Pancreas (tissue), 10 donors: ENCODE measurements at places on chromosomes 2 and 18.

DNA sequence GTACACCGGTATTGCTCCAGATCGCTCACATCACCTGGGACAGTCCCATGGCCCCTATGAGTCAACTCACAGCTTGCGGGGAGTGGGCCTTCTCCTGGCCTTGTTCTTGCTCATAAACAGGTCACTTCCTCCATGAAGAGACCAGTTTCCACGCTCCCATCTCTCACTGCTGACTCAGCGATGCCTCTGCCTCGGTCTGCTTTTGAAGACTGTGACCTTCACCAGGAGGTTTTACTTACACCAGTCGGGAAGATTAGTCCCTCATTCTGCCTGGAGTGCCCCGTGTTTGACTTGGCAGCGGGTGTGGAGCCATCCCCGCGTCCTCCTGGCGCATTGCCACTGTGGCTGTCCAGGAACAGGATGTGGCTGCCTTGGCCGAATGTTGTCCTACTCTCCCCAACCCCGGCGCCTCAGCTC is 159.8 kb downstream of the RHBDD1 start:
- no peaks in the 10 kb centered on the region for H3K27me3 ChIP-seq
- no peaks in the 10 kb centered on the region for H3K4me1 ChIP-seq
- H3K36me3 ChIP-seq = no peaks in the 10 kb centered on the region
- H3K4me3 ChIP-seq = no peak overlapping the region
- H3K27ac ChIP-seq = no peak overlapping the region
- DNase-seq = peak; percentile 29

DNA sequence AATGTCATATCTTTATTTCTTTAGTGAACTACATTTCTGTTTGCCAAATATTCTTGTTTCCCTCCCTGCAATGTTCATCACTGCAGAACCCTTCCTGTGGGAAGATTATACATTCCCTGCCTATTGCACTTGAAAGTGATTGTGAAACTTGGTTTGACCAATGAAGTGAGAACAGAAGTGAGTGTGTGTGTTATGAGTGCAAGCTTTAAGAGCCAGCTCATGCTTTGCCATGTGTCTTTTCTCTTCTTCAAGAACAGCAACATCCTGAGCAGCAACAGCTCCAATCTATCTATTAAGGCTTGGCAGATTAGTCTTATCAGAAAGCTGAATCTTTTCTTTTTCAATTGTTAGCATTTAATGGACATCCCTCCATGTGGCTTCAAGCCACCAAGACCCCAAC is 42.0 kb upstream of the UBE2E3 start:
- H3K36me3 ChIP-seq = no peaks in the 10 kb centered on the region
- H3K4me1 ChIP-seq = no peaks in the 10 kb centered on the region
- H3K4me3 ChIP-seq = no peak overlapping the region
- no peak overlapping the region for H3K27ac ChIP-seq
- H3K27me3 ChIP-seq = no peaks in the 10 kb centered on the region

DNA sequence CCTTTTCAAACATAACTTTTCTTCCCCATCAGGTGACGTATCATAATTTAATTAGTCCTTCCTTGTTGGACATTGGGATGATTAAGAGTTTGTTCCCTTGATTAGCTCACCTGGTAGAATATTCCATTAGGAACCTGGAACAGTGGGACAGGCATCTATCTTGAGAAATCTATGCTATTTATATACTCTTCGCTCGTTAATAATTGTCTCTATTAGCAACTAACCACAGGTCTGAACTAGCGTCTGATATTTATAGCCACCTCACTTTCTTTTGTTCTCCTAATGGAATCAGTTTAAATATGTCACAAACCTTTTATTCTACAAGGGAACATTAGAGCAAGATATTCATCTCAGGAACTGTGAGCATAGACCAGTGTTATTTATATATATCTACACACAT is 79.8 kb downstream of the MAPK4 start:
- no peak for DNase-seq
- H3K27ac ChIP-seq = no peak overlapping the region
- H3K4me3 ChIP-seq = no peak overlapping the region
- H3K36me3 ChIP-seq = no peaks in the 10 kb centered on the region
- no peaks in the 10 kb centered on the region for H3K27me3 ChIP-seq
- H3K4me1 ChIP-seq = no peaks in the 10 kb centered on the region

DNA sequence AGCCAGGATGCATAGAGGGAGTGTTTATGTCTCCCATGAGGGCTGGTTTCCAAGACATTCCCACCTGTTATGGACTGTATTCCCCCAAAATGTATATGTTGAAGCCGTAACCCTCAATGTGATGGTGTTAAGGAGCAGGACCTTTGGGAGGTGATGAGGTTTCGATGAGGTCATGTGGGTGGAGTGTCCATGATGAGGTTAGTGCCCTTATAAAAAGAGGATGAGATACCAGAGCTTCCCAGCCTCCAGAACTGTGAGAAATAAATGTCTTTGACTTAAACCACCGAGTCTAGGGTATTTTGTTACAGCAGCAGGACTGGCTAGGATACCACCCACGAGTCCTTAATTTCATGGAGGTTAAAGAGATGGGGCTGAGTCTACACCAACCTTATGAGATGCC is 22.6 kb upstream of the EPAS1 start:
- H3K27ac ChIP-seq = no peak overlapping the region
- H3K4me3 ChIP-seq = no peak overlapping the region
- no peaks in the 10 kb centered on the region for H3K4me1 ChIP-seq
- H3K36me3 ChIP-seq = no peaks in the 10 kb centered on the region
- DNase-seq = no peak
- no peaks in the 10 kb centered on the region for H3K27me3 ChIP-seq

GRCh38 chr2:239033801-239034560 is 186.1 kb downstream of the TWIST2 start:
- no peaks in the 10 kb centered on the region for H3K36me3 ChIP-seq
- DNase-seq = no peak
- no peaks in the 10 kb centered on the region for H3K4me1 ChIP-seq

DNA sequence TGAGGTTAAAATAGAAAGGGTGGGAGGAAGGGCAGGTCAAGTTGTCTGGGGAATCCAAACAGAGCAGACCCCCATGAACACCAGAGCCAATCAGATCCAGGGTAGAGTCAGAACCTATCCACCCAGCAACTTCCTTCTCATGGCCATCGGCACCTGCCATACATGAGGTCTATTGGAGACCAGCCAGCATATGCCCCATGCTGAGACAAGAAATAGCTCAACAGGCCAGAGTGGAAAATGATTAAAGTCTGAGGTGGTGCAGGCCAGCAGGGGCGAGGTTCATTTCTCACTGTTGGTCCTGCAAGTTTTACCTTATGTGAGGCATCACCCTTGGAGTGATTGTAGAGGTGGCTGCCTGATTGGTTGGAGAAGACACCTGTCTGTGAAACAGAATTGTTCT is 89.2 kb downstream of the LONRF2 start:
- H3K27ac ChIP-seq = no peak overlapping the region
- H3K27me3 ChIP-seq = no peaks in the 10 kb centered on the region
- DNase-seq = no peak

DNA sequence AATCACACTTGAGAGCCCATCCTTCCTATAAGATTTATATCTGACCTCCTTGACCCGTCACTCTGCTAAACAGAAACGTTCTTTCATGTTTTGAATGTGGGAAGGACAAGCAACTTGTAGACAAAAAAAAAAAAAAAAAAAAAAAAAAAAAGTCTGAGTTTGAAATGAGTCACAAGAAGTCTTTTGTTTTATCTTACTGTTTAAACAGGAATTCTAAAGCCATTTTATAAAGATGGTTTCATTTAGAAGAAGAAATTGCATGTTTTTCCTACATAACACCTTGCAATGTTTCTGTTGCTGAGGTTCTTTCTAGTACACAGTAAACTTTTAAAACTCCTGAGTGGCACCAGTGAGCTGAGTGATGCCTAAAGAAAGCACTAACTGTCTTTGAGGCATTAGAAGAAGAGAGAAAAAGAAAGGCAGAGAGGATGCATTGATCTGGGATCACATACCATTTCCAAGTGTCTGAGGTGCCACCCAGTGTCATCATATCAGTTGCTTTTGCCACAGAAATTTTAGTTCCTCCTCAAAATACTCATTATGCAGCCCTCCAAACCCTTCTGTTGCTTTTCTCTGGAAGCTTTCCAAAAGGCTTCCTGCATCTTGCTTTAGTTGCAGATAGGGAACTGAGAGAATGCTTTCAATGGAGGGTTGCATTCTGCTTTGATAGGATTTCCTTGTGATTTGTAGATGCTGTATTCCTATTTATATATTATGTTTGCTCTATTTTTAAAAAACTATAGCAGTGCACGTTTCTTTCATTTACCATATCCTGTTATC is 69.1 kb downstream of the ACVR2A start:
- no peak overlapping the region for H3K4me3 ChIP-seq
- no peaks in the 10 kb centered on the region for H3K36me3 ChIP-seq
- H3K27ac ChIP-seq = no peak overlapping the region
- H3K27me3 ChIP-seq = no peaks in the 10 kb centered on the region
- H3K4me1 ChIP-seq = no peaks in the 10 kb centered on the region
- DNase-seq = no peak

- no peaks in the 10 kb centered on the region for H3K36me3 ChIP-seq
- H3K4me3 ChIP-seq = no peak overlapping the region
- no peak for DNase-seq
- H3K27me3 ChIP-seq = no peaks in the 10 kb centered on the region
- H3K4me1 ChIP-seq = no peaks in the 10 kb centered on the region
Measured at GRCh38 chr2:143933946-143934569, 585.9 kb downstream of the ZEB2 start.

DNA sequence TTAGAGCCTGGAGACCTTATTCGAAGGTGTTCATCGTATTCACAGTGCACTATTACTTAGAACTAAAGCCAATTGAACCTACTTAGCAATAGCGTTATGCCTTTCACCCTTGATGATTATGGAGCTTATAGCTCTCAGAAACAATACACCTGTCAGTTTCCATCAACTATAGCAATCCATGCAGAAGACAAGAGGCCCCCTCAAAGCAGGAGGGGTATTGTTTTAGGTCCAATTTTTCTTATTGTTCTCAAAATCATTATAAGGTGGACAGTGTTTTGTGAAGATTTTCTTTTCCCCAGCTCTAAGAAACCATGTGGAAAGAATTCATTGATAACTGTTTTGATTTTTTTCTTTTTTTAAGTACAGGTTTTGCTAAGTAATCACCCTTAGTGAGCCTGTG is 135.5 kb downstream of the MEIS1 start:
- no peak overlapping the region for H3K27ac ChIP-seq
- H3K36me3 ChIP-seq = peaks cover 37% of the 10 kb centered on the region
- DNase-seq = no peak
- peaks cover 4% of the 10 kb centered on the region for H3K4me1 ChIP-seq
- H3K27me3 ChIP-seq = no peaks in the 10 kb centered on the region
- H3K4me3 ChIP-seq = no peak overlapping the region

DNA sequence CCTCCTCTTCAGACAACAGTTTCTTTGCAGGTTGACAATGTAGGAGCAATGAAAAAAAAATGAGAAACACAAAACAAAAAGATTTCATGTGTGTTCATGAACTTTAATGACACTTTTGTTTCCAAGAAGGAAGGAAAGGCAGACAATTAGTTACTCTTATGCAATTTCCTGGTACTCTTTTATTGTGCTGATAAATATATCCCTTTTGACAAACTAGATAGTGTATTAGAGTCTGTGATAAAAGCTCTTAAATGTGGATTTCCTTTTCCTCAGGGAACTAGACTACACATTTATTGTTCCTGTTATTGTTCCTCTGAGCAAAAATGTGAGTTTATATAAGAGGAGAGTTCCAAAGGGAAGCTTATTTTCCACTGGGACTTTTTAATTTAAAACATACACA is 188.7 kb upstream of the NRXN1 start:
- H3K27me3 ChIP-seq = no peaks in the 10 kb centered on the region
- H3K4me3 ChIP-seq = no peak overlapping the region
- no peaks in the 10 kb centered on the region for H3K36me3 ChIP-seq
- H3K27ac ChIP-seq = no peak overlapping the region

DNA sequence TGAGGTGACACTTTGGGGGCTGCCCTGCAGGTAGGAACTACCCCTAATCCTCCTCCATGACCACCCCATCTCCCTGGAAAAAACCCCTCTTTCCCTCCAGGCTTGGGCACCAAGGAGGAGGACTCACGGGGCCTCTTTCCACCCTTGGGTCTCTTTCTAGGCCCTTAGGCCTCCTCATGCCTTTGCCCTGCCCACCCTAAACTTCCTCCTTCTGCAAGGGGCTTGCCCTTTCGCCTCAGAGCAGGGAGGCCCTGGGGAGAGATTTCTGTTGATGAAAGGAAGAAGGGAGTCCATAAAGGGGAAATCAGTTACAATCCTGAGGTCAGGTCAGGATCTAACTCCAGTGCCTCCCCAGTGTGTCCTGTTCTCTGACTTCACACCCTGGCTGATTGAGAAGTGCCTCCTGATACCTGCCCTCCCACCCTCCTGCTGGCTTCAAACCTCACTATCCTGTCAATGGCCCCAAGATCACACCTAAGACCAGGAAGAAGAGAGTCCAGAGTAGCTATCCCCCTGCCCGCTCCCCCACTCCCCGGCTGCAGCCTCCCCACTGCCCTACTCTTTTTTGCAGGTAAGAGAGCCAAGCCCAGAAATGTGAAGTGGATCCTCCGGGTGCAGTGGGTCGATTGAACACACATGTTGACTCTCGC is 16.7 kb upstream of the TNS1 start:
- H3K4me1 ChIP-seq = peaks cover 20% of the 10 kb centered on the region
- no peaks in the 10 kb centered on the region for H3K36me3 ChIP-seq
- no peak overlapping the region for H3K27ac ChIP-seq
- DNase-seq = no peak

DNA sequence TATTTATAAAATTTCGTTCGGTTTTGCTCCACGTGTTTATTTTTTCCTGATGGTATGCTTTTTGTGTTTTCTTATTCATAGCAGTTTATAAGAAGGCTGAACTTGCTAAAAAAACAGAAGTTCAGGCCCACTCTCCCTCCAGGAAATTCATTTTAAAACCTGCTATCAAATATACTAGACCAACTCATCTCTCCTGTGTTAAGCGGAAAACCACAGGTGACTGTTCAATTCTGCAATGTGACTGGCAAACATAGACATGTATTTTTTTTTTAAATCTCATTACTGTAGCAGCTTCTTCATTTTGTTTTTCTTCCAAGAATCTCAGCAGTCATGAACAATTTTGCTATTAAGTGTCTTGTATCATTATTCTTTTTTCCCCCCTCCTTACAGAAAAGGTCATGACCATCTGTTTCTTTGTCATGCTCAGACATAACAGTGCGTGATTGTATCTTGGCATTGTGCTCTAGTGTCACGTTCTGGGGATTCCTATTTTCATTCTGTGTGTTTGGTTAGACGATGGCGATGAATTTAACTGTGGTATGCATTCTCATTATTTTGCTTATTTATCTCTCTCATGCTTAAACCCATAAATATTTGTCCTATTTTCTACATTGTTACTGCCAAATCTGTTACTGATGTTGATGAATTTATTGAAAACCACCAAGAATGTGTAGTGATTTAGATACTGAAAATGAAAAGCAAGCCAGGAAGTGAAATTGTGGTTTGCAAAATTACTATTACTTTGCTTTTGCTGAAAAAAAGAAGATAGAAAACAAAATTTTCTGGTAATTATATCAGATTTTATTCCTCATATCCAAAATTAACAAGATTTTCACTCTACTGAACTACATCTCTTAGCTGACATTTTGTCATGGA is 74.6 kb upstream of the UNC80 start:
- no peaks in the 10 kb centered on the region for H3K27me3 ChIP-seq
- H3K4me1 ChIP-seq = no peaks in the 10 kb centered on the region
- no peaks in the 10 kb centered on the region for H3K36me3 ChIP-seq
- H3K4me3 ChIP-seq = no peak overlapping the region
- no peak for DNase-seq
